Posterior vena cava (tissue), 2 donors: ENCODE measurements at places on chromosomes 1 and 21.

GRCh38 chr1:78038491-78038939 is 7.3 kb upstream of the GIPC2 start:
- no peak for DNase-seq

- DNase-seq, result no peak
Measured at GRCh38 chr1:116537898-116538297, 32.9 kb downstream of the CD58 start.

DNA sequence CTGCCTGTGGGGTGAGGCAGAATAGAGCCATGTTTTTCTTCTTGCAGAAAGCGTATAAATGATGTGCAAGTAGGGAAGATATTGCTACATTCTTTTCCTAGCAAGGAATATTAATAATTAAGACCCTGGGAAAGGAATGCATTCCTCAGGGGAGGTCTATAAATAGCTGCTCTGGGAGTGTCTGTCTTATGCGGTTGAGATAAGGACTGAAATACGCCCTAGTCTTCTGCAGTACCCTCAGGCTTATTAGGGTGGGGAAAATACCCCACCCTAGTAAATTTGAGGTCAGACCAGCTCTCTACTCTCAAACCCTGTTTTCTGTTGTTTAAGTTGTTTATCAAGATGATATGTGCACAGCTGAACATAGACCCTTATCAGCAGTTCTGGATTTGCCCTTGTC is 155.9 kb upstream of the HMCN1 start:
- DNase-seq, result no peak

- DNase-seq, result no peak
Measured at GRCh38 chr1:212042436-212042835, 6.9 kb downstream of the DTL start.

DNA sequence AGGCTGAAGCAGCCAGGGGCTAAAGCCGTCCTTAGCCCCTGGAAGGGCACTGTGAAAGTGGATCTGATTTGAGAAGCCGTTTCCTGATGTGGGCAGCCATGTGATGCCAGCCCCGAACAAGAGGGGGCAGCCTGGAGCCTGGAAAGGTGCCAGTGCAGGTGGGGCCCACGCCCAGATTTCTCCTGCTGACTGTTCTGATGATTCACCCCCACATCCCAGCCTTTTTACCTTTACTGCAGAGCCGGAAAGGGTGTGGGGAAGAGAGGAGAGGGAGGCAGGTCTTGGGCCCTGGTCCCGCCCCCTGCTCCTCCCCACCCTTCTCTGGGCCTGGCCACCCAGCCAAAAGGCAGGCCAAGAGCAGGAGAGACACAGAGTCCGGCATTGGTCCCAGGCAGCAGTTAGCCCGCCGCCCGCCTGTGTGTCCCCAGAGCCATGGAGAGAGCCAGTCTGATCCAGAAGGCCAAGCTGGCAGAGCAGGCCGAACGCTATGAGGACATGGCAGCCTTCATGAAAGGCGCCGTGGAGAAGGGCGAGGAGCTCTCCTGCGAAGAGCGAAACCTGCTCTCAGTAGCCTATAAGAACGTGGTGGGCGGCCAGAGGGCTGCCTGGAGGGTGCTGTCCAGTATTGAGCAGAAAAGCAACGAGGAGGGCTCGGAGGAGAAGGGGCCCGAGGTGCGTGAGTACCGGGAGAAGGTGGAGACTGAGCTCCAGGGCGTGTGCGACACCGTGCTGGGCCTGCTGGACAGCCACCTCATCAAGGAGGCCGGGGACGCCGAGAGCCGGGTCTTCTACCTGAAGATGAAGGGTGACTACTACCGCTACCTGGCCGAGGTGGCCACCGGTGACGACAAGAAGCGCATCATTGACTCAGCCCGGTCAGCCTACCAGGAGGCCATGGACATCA is at the start of gene SFN:
TSS of gene SFN (plus strand) at position 369 of the 904 bp plus-strand sequence. CDS start at position 433, 64 bp downstream.
- DNase-seq, result peak; percentile 85

- DNase-seq, result no peak
Measured at GRCh38 chr1:155062702-155063411, 683 bp upstream of the EFNA4 start.

- no peak for DNase-seq
Measured at GRCh38 chr1:237309595-237310118, 267.7 kb downstream of the RYR2 start.

GRCh38 chr1:59485949-59486348 is 189.1 kb downstream of the FGGY start:
- DNase-seq, result no peak

DNA sequence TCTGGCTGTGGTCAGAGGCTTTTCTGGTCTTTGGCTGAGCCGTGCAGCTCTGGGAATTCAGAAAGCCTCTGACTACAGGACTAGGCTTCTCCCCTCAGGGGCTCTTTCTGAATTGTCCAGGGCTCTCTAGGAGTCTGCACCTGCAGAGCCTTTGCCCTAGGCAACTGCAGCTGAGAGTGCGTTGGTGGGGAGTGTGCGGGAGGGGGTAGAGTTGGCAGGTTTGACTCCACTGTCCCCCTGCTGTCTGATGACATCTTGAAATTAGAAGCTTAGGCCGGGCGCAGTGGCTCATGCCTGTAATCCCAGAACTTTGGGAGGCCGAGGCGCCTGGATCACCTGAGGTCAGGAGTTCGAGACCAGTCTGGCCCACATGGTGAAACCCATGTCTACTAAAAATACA is 32.9 kb downstream of the KIAA1614 start:
- no peak for DNase-seq

DNA sequence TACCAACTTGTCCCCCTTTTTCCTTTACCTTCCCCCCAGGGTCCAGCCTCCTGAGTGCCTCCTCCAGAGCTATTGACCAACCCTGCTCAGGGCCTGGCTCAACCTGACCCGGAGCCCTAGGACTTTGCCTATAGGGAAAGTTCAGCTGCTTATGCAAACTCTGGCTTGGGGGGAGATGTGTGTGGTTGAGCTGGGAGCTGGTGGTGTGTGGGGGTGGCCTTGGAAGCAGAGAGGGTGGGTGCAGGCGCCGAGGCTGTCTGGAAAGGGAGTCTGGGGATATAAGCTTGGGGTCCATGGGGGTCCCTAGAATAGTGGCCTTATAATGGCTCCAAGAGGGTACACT is 14.1 kb downstream of the KCNQ4 start:
- DNase-seq, result no peak

GRCh38 chr21:41610042-41610839 is 102.3 kb upstream of the TMPRSS2 start:
- no peak for DNase-seq

DNA sequence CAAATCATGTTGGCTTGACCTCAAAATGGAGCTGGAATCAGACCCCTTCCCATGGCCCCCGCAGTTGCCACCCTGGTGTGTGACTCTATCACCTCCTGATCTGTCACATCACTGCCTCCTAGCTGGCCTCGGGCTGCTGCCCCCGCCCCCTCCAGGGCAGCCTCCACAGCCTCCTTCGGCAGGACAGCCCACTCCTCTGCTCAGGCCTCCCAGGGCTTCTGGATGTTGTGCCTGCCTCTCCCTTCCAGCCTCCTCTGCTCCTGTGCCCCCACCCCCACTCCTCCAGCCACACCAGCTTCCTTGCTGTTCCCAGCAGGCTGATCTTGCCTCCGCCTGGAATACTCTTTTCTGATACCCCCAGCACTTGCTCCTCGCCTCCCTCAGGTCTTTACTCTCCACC is 134.4 kb upstream of the EDN2 start:
- no peak for DNase-seq

GRCh38 chr1:1487701-1488100 is 16.1 kb downstream of the ATAD3B start:
- no peak for DNase-seq

- no peak for DNase-seq
Measured at GRCh38 chr1:20658166-20658915, 2.8 kb downstream of the DDOST start.

DNA sequence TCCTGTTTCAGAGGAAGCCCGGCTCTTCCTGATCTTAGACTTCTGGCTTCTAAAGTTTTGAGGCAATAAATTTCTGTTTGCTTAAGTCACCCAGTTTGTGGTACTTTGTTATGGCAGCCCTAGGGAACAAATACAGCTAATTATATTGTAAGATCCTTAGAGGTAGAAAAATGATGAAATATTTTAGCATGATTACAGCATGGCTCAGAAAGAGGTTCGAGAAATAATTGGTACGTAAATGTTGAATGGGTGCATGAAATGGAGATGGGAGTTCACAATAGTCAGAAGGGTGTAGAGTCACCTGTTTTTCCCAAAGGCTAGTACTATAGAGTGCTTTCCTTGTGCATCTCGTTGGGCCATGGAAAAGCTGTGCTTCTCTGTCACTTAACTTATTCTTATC is 123.5 kb downstream of the RUNX1 start:
- no peak for DNase-seq

DNA sequence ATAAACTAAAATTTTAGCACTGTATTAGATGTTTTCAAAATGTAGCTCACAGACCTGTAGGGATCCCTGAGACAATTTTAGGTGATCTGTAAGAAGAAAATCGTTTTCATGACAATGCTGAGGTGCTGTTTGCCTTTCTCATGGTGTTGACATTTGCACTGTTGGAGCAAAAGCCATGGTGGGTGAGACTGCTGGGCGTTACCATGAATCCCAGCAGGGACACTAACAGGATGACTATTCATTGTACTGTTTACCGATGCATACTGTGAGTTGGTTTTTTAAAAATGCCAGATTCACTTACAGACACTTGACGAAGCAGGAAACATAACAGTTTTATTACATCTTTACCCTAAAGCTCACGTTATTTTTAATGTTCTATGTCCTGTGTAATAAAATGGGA is 468.5 kb downstream of the PCP4 start:
- no peak for DNase-seq
